ENCODE measurements at places on chromosomes 5 and 9.

- DNase-seq, result peak; percentile 53
Measured at GRCh38 chr5:67215519-67216471, 19.2 kb upstream of the CD180 start.

- DNase-seq, result no peak
Measured at GRCh38 chr5:159552751-159553150, 222.5 kb upstream of the IL12B start.

DNA sequence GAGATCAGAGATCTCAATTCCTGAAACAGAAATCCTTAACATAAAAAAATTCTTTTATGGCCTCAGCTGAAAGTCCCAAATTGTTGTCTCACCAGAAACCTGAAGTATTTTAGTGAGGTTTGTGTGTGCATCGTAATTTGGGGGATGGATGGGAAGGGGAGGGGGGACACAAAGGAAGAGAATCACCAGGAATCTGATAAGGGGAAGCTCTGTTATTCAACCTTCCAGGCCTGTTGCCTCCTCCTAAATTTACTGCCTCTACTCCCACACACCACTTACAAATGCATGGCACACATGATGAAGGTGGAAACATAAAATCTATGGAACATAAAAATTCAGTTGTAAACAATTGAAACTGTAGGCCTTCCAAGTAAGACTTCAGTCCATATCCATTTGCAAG lies 97.7 kb downstream of the NPR3 start:
- no peak for DNase-seq

GRCh38 chr5:73822989-73823339 lies 197.0 kb downstream of the ARHGEF28 start:
- DNase-seq, result no peak

DNA sequence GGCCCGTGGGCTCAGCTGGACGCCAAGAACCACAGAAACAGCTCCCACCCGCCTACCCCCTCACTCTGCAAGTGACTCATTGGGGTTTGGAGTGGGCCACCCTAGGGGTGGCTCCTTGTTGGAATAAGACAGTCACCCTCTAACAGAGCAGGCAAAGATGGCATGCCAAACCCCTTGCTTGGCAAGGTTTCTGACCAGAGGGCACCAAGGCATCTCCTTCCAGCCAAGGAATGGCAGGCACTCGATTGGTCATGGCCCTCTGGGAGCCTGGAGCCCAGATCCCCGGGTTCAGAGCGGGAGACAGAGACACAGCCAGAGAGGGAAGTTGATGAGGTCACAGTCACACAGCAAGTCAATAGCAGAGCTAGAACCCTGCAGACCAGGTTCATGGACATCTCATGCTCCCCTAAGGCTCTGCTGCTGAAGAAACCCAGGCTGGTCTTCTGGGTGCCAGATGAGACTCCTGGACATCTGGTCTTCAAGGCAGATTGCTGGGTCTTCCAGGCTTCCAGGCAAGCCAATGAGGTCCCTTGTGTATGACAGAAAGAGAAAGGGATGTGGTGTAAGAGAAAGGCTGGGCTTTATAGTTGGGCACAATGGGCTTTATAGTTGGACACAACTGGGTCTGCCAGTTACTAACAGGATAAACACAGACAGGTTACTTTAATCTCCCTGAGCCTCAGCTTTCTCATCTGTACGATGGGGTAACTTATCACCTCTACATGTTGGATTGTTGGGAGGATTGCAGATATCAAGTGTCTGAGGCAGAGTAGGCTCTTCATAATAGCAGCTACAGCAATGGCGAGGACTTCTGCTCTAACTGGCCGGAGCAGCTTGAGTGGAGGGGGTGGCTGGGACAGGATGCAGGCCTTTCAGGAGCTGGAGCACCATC lies 23.3 kb upstream of the KIF12 start:
- no peak for DNase-seq

GRCh38 chr9:14838701-14839100 lies 71.5 kb downstream of the FREM1 start:
- no peak for DNase-seq

DNA sequence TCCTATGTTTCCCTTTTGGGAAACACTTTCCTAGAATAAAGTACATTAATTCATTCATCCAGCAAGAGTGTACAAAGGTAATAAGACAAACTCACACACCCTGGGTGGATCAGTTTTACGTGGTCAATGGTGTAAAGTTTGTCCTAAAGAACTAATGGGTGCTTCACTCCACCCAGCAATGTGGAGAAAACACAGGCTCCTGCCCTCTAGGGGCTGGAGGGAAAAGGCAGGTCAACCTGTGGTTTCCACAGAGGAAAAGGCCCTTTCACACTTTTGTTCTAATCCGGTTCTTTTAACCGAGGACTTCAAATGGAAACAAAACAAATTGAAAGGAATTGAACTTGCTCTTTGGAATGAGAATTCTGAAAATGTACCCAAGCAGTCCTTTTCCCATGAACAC lies 80.9 kb upstream of the SPOCK1 start:
- peak; percentile 34 for DNase-seq

DNA sequence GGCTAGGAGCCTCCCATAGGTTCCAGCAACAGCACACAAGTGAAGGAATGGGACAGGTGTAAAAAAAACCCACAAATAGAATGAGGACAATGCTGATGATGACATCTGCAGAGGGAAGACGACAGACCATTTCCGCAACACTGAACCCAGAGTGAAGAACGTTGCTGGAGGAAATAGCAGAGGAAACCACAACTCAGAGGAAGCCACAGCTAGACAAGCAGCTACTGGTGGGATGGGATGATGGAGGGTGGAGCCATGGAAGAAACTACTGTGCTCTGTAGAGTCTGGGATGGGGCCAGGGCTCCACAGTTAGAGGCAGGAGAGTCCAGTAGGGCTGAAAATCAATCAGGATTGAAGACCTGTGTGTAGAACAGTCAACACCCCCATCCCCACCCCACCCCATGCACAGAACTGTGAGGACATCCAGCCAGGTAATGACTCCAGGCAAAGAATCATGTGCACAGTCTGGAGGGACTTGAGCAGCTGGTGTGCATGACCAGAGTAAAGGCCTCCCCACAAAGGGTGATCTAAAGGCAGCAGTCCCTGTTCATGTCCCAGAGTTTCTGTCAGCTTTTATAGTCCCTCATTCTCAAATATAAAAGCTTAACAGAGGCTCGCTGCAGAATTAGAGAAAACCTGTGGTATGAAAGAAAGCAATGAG lies 65.2 kb upstream of the SPIN1 start:
- DNase-seq, result no peak

- DNase-seq, result no peak
Measured at GRCh38 chr5:122118356-122118948, 10.9 kb upstream of the ZNF474 start.

GRCh38 chr9:89731262-89732182 lies 126.7 kb downstream of the GADD45G start:
- DNase-seq, result no peak

DNA sequence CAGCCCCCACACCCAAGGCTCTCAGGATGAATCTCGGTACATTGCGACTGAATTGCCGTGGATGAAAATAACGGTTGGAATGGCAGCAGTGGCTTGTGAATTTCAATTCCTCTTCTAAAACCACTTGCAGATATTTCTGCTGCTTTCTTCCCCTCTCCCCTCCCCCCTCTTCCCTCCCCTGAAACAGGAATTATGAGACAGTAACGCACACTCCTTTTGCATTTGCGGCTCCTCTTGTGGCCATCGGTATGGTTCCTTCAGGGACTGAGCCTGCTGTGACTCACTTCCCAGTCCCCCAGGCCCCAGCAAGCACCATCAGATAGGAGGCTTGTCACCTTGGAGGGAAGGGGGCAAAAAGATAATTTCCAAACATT lies 9.7 kb downstream of the DCANP1 start:
- DNase-seq, result no peak

DNA sequence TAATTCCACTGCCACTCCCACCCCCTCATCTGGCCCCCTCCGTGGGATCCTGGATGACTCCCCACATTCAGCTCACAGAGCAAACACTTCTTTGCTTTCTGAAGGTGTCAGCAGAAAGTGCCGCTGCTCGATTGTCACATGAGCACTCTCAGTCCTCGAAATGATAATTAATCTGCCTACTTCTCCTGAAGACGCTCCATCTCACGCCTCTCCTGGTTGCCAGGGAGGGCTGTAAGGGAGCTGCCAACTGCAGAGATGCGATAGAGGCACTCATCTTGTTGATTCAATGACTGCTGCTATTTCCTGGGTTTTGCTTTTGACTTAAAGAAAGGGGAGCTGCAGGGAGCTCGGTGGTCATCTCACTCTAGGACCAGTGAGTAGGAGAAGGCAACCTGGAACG lies 206.5 kb downstream of the DAB2IP start:
- DNase-seq, result no peak

DNA sequence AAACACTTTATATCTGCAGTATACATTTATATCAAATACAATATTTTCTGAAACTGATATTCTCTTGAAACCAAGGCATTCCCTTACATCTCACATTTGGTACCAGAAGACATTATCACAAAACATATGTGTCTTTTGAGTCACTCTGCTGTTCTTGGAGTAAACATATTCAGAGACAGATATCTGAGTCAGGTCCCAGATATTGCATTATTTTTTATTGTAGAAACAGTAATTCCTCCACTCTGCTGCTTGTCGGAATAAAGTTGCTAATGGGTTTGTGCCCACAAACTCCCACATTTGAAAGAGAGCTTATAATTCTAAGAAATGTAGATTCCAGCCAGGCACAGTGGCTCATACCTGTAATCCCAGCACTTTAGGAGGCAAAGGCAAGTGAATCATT lies 261.1 kb upstream of the DAPK1 start:
- DNase-seq, result no peak

DNA sequence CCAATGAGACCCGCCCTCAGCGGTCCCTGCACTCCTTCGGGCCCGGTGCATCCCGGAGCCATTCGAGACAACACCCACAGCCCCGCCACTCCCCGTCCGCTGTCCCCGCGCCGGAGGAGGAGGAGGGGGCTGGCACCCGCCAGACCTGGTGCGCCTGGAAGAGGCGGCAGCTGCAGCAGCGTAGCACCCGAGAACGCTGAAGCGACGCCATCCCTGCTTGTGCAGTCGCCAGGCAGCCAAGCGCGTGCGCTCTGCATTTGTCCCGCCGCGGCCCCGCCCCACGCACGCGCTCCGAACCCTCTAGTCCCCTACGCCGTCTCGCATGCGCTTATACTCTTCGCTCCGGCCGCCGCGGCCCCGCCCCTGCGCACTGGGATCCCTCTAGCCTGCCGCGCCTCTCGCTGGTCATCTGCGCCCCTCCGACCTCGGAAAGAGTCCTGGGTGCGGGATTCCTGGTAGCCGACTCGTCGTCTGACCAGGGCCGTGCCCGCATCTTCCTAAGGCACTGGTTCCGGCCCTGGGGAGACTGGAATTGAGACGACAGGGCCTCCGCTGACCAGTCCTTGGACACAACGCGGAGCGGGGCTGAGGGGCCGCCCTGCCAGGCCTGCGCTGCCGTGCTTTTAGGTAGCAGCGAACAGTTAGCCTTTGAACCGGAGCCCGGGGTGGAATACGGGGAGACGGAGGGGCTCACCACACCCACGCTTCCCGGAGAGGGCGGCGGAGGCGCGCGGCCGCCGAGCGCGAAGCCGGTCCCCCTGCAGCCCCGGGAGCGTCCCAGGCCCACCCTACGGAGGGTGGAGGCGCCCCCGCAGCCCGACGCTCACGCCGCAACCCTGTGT lies at the start of gene MRNIP:
Gene MRNIP (minus strand): TSS at position 232 of the 842 bp plus-strand sequence. CDS start 21 bp downstream, at position 211.
- DNase-seq, result peak; percentile 95

DNA sequence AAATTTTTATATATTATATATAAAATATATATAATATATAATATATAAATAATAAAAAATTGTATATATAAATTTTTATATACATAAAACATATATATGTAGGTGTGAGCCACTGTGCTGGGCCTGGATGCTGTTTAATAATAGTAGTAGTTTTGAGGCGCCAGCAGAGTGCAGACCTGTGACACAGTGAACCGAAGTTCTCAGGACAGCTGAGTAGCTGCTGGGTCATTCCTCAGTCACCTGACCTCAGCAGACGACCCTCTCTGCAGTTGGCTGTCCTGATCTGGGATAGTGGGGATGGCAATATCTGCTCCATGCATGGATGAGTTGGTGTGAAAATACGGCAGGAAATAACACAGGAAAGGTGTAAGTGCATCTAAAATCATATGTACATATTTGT lies 3.3 kb upstream of the SNX18 start:
- peak; percentile 68 for DNase-seq

GRCh38 chr5:91159647-91160046 lies 223.5 kb downstream of the ARRDC3 start:
- peak; percentile 32 for DNase-seq

- no peak for DNase-seq
Measured at GRCh38 chr5:90174236-90174635, 235.3 kb downstream of the CETN3 start.

DNA sequence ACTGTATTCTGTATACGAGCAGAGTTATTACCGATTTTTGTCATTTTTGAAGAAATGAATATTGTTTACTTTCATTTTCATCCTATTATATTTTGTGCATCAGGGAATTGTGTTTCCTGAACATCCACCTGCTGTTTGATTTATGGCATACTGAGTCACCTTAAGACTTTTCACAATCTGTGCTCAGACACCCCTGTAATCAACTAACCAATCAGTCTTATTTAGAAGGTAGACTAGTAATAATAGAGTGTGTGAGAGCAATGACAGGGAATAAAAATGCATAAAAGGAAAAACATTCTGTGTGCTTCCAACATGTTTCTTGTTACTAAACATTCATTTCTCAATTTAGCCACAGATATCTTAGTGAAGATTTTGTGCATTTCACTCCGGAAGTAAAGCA lies 1413.6 kb upstream of the ACO1 start:
- no peak for DNase-seq

GRCh38 chr5:61270510-61271165 lies 61.4 kb upstream of the ZSWIM6 start:
- no peak for DNase-seq

DNA sequence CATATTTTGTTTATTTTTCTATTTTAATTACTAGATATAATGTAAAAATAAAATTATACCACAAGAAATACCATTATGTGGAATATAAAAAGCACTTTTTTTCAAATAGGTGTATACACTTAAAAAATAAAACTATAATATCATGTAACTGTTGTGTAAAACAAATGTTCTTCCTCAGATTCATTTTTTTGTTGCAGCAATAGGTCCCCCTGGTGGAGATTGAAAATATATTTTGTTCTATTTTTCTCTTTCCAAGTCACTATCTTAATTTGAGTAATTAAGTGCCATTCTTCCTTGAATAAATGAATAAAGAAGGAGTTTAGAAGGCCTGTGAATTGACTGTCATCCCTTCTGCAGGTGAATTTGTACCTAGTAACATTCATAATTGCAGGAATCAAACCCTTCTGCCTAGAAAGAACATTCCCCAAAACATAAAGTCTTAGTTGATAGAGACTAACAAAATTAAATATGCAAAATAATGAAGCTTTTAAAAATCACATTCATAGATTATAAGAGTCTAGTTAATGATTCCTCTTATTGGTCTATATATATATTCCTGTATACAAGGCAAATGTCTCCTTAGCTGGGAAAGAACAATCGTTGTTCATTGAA lies 23.4 kb downstream of the CETN3 start:
- DNase-seq, result peak; percentile 37

GRCh38 chr5:65815161-65815560 lies 93.2 kb downstream of the NLN start:
- no peak for DNase-seq

- no peak for DNase-seq
Measured at GRCh38 chr5:179802207-179802883, 4.3 kb downstream of the MGAT4B start.
